ENCODE measurements at places on chromosomes 12 and 14.
A peak's percentile ranks its signal among the peaks of the same experiment; 100 is the strongest.

- DNase-seq, result no peak
Observed at GRCh38 chr14:76236172-76237130, 84.7 kb downstream of the GPATCH2L start.

DNA sequence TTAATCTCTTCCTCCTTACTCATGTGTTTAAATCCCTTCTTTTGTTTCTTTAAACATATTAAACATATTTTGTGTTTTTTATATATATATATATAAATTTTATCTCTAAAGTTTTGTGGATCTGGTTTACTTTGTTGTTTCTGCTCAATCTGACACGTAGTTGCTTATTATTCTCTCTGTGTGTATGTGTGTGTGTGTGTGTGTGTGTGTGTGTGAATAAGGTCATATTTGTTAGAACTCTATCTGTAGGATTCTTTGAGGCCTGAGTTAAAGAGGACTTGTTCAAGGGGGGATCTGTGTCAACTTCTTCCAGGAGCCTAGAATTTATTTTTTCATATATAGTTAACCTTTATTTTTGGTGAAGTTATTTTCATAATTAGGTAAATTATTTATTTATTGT lies 2.7 kb downstream of the GPR65 start:
- DNase-seq, result no peak

DNA sequence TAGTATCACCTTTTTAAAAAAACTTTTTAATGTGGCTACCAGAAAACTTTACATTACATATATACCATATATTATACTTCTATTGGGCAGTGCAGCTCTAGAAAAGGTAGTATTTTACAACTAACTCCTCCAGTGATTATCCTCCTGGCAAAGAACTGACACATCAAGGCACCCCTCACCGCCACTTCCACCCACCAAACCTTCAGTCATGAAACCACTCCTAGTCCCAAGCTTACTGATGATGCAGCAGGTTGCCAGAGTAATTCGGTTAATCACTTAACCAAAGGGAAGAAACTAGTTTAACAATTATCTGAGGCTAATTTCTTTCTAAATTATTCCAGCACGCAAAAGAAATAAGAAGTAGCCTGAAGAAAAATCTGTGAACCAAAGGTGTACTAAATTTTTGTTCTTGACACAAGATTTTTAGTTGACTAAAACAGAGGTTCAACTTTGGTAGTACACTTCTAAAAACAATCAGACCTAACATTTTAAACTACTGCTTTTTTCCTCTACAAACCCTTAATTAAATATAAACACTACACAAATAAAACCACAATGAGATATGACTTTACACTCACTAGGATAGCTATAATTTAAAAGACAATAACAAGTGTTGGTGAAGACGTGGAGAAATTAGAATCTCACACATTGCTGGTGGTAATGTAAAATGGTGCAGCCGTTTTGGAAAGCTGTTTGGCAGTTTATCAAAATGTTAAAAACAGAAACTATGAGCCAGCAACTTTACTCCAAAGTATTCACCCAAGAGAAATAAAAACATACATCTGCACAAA lies 16.7 kb downstream of the SPPL3 start:
- no peak for DNase-seq

GRCh38 chr14:61178226-61179060 lies 102.7 kb downstream of the TMEM30B start:
- peak; percentile 96 for DNase-seq

- DNase-seq, result no peak
Observed at GRCh38 chr14:22772725-22773124, 6.2 kb downstream of the OXA1L start.

- DNase-seq, result no peak
Observed at GRCh38 chr14:23182372-23183157, 895 bp downstream of the SLC7A8 start.

GRCh38 chr12:29150462-29150861 lies 1.4 kb downstream of the FAR2 start:
- no peak for DNase-seq

DNA sequence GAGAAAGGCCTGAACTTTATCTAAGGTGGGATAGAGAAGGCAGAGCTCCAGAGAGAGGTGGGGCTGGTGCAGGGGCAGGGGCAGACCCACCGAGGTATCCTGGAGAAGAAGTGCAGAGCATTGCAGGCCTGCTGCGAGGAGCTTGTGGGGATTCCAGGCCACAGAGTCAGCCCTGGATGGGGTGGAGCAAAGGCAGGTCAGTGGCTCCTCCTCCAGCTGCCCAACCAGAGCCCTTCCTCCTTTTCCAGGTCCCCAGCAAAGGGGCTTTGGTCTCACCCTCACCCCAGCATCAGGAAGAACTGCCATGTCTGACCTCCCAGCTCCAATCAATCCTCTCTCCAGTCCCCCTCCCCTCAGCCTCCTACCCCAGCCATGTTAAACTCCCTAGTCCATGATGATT lies 19.8 kb upstream of the ZNF740 start:
- DNase-seq, result no peak

DNA sequence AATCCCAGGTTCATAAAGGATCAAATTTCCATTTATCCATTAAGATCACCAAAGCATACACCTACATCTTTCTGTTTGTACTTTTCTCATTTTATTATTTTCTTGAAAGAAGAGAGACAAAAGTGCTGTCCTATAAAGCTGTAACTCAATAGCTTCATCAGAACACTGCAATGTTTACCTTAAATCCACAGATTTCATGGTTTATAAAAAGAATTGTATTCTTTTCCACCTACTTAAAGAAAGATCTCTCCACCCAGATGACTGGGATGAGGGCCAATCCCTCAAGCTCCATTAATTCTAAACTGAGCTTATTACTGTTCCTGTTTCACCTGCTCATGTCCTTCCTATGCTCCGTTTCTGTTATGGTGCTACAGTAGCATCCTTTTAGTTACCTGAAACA lies 470.6 kb downstream of the BCAT1 start:
- DNase-seq, result no peak

DNA sequence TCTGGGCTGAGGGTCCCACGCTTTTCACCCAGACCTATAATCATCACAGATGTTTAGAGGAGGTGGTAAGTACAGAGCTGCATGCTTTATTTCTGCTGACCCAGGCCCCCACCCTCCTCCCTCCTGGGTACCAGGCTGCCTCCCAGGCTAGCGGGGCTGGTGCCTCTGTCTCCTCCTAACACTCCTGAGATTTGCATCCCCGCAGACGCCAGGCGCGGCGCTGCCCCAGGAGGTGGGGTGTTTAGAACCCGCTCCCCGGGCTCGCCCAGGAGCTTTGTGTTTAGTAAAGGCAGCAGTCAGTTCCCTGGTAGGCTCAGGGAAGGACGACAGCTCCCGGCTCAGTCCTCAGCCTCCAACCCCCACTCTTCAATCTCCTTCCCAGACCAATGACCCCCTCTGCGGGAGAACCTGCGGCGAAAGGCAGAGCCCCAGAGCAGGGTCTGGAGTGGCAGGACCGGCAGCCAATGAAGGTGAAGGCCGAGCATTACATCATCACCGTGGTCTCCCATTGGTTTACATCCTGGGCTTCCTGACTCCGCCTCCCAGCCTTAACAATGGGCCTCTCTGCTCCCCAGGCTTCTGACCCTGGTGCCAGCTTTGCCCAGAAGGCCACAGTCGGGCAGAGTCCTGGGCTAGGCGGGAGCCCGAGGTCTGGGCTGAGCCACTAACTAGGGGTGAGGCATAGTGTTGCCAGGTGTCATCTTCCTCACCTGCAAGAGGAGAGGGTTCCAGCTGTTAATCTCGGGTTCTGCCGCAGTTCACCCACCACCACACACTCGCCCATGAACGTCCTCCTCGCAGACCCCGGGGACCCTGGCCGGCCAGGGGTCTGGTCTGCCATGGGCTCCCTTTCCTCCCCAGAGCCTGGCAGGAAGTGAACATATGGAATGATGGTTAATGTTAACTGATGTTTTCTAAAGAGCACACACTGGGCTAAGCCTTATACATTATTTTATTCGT lies 57.5 kb downstream of the CALM1 start:
- peak; percentile 5 for DNase-seq

DNA sequence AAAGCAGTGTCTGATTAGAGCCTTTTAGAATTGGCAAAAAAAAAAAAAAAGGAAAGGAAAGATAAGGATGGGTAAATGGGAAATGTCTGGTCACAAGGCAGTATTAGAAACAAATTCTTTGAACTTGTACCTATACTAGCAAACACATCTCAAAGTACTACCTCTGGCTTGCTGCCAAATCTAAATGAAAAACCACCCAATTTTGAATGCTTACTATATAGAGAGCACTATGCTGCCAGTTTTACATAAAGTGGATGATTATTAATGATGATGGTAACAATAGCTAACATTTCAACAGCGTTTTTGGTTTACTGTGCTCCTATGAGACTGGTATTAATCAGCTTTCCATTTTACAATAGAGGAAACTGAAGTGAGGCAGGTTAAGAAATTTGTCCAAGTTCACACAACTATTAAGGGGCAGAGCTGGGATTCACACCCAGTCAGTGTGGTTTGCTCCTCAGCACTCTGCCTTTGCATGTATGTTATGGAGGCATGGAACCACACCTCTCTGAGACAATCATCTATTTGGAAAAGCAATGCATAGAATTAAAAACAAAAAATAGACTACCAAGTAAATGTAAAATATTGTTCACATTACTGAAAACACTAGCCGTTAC lies 34.2 kb downstream of the ATP2B1 start:
- DNase-seq, result no peak

DNA sequence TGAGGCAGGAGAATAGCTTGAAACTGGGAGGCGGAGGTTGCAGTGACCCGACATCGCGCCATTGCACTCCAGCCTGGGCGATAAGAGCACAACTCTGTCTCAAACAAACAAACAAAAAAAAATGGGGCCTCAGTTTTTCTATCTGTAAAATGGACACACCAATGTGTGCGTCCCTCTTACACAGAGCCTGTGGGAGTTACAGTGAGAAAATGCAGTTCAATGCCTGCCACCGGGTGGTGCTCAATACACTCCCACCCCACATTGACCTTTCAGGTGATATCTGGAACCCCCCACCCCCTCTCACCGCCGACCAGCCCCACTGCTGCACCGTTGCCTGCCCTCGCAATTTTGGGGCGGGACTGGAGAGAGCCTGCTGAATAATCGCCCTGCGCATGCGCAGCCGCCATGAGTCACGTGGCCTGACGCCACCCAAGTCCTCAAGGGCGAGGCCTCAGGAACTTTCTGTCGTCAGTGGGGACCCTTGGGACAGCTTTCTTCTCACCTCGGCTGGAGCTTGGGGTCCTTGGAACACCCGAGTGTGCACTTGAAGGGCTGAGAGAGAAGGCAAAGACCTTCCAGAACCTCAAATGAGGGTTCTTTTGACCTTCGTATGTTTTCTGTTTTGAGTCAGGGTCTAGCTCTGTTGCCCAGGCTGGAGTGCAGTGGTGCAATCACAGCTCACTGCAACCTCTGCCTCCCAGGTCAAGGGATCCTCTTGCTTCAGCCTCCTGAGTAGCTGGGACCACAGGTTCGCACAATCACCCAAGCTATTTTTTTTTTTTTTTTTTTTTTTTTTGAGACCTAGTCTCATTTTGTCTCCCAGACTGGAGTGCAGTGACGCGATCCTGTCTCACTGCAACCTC lies 14.6 kb upstream of the CABP1 start:
- DNase-seq, result no peak

DNA sequence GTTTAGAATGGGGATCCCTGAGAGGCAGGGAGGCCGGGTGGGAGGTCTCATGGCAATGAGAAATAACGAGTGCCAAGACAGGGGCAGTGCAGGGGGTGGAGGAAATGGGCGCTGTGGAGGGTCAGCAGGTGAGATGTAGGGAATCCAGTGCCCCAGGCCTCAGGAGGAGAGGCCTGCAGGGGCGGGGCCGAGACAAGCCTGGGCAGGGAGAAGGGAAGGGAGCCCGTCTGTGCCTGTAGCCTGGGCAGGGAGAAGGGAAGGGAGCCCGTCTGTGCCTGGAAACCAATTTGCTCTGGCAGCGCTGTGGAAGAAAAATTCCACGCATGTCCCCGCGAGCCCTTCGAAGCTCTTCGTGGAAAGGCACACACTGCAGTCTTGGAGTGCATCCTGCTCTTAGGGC lies 10.6 kb upstream of the NCOR2 start:
- DNase-seq, result no peak
